Stimulated activated CD4-positive, alpha-beta T cell treated with anti-CD3 and anti-CD28 coated beads, Interleukin-4, amount 100 ng/mL, for 4 hours (primary cell): ENCODE measurements at places on chromosomes 2 and 18.
A peak's percentile ranks its signal among the peaks of the same experiment; 100 is the strongest.

- DNase-seq: no peak
Measured at GRCh38 chr2:74690571-74690970, 36.5 kb downstream of the SEMA4F start.

DNA sequence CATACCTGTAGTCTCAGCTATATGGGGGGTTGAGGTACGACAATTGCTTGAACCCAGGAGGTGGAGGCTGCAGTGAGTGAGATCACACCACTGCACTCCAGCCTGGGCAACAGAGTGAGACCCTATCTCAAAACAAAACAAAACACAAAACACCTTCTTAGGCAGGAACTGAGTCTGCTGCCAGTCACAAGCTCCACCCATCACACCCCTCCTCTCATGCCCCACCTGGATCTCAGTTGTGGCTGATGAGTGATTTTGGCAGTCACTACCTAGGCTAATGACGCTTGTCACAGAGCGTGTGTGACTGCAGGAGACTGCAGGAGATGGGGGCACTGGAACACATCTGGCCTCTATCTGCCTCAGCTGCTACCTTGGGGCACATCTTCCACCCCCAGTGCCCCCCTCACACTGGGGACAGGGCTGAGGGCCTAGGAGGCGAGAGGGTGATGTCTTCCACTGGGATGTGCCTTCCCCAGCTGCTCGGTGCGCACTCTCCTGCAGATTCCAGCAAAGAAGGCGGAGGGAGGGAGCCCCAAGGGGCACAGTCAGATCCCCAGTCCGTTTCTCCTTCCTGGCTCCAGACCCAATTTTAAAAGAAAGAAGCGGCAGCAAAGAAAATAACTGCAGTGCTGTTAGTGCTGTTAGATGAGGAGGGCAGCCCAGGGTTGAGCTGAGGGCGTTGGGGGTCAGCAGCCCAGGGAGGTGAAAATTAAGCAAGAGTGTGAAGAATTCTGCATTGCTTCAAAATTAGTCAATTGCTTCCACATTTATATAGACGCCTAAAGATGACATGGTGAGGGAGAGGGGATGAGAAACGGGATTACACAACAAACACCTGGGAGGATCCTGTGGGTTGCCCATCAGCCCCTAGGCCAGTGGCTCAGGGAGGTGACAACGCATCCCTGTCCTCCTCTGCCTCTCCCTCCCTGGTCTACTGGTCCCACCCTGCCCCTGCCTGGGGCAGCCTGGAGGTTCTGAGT, 143.6 kb upstream of the HAAO start:
- no peak for DNase-seq

DNA sequence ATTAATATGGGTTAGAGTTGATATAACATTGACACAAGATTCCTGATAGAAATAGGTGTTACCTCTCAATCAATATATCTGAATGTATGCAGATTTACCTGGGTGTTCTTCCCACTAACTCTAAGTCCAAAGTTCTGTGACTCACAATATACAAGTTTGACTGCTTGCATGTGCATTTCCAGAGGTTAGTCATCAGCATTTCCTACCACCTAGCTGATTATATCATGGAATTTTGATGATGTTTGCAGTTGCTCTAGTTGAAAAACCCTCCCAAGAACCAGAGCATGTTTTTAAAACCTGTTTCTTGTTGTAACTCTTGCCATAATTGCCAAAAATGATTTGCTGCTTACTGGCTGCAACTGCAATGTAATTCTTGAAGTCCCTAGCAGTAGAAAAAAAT, 15.0 kb upstream of the DSG1 start:
- DNase-seq: no peak

GRCh38 chr2:27073782-27074181, 2.3 kb upstream of the OST4 start:
- DNase-seq: no peak

- peak; percentile 77 for DNase-seq
Measured at GRCh38 chr2:9703085-9703678, 72.4 kb upstream of the YWHAQ start.

DNA sequence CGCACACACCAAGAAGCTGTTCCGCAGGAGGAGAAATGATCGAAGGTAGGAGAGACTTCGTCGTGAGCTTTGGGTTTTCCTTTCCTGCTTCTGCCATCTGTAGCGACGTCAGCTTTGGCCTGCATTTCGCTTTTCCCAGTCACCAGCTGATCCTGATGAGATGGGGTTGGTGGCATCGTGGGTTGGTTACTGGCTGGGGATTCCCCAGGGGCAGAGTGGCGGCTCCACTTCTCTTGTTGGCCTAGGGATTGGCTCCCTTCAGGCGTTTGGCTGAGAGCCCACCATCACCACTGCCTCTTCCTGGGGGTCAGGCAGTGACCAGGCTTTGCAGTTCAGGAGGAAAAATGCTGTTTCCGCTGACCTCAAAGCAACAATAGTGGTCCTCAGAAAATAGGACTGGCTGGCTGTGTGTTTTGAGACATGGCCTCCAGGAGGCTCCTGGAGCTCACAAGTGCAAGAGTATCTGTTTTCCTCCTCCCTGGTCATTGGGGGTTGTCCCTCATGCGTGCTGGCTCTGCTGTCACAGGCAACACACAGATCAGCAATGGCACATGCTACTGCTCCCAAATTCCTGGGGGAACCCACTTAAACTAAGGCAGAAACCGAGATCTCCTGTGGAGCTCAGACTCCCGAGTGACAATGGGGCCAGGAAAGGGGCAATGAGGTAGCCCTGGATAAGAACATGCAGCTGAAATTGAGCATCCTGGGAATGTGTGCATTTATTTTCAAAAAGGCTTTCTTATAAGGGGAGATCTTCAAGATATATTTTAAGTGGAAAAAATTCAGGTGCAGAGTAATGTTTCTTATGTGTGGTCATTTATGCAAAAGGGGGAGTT, 173.0 kb downstream of the CTIF start:
- no peak for DNase-seq
